ENCODE measurements at places on chromosomes 11 and 22.

DNA sequence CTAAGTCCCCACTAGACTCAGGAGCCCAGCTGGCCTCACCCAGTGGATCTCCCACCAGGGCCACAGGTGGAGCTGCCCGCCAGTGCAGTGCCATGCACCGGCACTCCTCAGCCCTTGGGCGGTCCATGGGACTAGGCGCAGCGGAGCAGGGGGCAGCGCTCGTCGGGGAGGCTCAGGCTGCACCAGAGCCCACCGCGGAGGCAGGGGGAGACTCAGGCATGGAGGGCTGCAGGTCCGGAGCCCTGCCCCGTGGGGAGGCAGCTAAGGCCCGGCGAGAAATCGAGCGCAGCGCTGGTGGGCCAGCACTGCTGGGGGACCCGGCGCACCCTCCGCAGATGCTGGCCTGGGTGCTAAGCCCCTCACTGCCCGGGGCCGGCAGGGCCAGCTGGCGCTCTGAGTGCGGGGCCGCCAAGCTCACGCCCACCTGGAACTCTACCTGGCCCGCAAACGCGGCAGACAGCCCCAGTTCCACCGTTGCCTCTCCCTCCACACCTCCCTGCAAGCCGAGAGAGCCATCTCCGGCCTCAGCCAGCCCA is 1275.2 kb upstream of the CNTN5 start:
- DNase-seq, result no peak

- DNase-seq, result no peak
Observed at GRCh38 chr22:45238957-45239680, 1.6 kb downstream of the KIAA0930 start.

- DNase-seq, result no peak
Observed at GRCh38 chr11:46281371-46281831, 3.9 kb downstream of the CREB3L1 start.

- no peak for DNase-seq
Observed at GRCh38 chr22:44398856-44399837, 86.4 kb upstream of the SHISAL1 start.

DNA sequence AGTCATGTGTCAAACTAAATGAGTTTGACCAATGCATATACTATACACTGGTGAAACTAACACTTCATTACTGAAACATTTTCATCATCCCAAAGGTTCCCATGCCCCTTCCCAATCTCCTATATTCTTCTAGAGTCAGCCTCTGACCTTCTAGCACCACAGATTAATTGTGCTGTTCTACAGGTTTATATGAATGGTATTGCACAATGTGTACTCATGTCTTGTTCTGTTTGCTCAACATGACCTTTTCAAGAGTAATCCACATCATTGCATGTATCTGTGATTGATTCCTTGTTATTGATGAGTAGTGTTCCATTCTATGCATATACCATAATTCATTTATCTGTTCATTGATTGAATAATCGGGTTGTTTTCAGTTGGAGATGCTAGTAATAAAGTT is 7.5 kb upstream of the OR8G1 start:
- DNase-seq, result no peak

- no peak for DNase-seq
Observed at GRCh38 chr11:63791495-63792167, 21.6 kb upstream of the SPINDOC start.

GRCh38 chr11:36214976-36215692 is 74.1 kb downstream of the COMMD9 start:
- DNase-seq, result no peak

Measured in CD4-positive, alpha-beta T cell treated with Interleukin-6 at 100 ng/mL for 8 hours (primary cell).